ENCODE measurements at places on chromosomes 7 and 10. TPM values are rescaled to one million over a fixed set of nuclear protein-coding genes. Genes with fewer than 3 reads are reported as not detected.

HPS6 gene
- 40.9 TPM for total RNA-seq

BNIP3 gene
- 200 TPM for total RNA-seq

PTN gene
- total RNA-seq = 23.8 TPM

SORCS1 gene
- total RNA-seq = not detected

SKIDA1 gene
- 1.1 TPM for total RNA-seq

ACSM6 gene
- total RNA-seq = not detected

EEPD1 gene
- 10.1 TPM for total RNA-seq
